ENCODE measurements at places on chromosomes 2 and 18.

- DNase-seq, result no peak
Measured at GRCh38 chr2:233773854-233774253, 4.3 kb upstream of the MROH2A start.

DNA sequence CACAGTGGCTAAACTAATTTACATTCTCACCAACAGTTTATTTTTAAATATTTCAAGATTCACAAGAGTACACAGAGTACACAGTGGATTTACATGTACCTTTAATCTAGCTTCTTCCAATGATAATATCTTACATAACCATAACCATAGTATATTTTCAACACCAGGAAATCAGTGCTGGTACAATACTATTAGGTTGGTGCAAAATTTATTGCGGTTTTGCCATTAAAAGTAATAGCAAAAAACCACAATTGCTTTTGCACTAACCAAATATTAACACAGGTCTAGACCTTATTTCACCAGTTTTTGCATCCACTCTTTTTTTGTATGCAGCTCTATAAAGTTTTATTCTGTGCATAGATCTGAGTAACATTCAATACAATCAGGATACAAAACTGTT is 163.0 kb downstream of the SCG2 start:
- no peak for DNase-seq

- no peak for DNase-seq
Measured at GRCh38 chr2:191359133-191359532, 113.9 kb downstream of the MYO1B start.

- DNase-seq, result no peak
Measured at GRCh38 chr2:219912491-219912921, 285.1 kb downstream of the SLC4A3 start.

DNA sequence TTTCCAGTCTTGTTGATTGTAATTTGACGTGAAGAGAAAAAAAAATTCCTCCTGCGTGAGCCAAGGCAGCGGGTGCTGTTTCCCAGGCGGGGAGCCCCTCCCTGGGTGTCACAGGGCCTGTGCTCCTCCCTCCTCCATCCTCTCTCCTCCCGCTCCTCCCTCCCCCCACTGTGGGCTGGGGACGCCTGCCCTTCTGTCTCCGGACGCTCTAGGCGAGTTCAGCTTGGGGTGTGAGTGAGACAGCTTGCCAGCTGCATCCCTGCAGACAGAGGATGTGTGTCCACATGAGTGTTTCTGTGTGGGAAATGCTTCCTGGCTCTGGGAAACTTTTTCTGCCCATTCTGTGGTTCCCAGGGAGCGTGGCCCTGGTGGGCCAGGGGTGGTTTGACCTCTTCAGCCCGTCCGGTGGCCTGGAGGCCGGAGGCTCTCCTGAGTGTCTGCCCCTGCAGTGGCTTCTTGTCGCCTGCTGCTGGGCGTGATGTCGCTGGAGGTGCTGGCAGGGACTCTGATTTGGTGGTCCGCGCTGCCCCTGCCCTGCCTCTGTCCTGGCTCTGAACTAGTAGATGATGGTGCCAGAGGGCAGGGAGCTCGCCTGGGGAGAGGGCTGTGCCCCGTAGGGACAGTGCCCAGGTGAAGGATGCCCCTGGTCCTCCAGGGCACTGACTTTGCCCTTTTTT is 96.4 kb downstream of the USP40 start:
- no peak for DNase-seq

DNA sequence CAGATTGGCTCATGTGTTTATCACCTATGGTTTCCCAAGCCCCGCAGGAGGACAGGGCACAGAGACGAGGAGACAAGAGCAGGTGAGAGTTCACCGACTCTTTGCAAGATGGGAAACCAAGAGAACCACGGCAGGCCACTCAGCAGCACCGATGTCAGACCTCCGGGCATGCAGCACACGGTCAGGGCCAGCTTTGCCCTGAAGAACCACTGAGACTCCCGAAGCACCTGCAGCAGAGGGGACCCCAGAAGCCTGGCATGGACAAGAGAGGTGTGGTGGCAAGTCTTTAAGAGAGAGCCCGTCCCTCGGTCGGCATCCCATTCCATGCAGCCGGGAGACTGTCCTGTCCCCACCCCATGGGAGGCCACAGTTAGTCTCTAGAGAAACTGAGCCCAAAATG is 36.6 kb upstream of the TAF1B start:
- no peak for DNase-seq

DNA sequence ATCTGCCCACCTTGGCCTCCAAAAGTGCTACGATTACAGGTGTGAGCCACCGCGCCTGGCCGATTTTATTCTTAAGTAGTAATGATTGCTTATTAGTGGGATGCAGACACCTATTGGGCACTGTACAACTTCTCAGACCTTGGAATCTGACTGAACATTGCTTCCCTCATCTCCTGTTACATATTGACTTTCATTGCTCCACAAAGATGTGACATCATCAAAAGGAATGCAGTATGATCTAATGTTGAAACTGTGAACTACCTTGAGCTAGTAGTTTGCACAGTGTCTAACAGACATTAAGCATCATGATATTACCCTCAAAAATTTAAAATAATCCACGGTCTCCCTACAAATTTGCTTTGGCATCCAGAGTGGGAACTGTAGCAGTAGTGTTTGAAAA is 109.8 kb upstream of the SIX2 start:
- DNase-seq, result no peak

GRCh38 chr2:108925286-108925685 is 63.7 kb downstream of the EDAR start:
- no peak for DNase-seq

- DNase-seq, result peak; percentile 42
Measured at GRCh38 chr2:26088038-26088643, 54.3 kb downstream of the RAB10 start.

DNA sequence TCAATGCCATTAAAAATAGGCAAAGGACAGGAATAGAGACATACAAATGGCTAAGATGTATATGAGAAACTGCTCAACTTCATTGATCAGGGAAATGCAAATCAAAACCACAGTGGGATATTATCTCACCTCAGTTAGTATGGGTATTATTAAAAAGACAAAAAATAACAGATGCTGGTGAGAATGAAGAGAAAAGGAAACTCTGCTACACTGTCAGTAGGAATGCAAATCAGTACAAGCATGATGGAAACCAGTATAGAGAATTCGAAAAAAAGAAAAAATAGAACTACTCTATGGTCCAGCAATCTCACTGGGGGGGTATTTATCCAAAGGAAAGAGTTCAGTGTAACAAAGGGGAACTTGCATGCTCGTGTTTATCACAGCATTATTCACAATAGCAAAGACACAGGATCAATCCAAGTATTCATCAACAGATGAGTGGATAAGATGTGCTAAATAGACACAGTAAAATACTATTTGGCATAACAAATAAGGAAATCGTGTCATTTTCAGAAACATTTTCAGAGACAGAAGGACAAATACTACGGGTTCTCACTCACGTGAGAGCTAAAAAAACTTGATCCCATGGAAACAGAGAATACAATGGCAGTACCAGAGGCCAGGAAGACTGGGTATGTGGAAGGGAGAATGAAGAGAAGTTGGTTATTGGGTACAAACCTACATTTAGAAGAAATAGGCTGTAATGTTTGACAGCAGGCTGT is 60.6 kb downstream of the CCDC74A start:
- DNase-seq, result no peak

DNA sequence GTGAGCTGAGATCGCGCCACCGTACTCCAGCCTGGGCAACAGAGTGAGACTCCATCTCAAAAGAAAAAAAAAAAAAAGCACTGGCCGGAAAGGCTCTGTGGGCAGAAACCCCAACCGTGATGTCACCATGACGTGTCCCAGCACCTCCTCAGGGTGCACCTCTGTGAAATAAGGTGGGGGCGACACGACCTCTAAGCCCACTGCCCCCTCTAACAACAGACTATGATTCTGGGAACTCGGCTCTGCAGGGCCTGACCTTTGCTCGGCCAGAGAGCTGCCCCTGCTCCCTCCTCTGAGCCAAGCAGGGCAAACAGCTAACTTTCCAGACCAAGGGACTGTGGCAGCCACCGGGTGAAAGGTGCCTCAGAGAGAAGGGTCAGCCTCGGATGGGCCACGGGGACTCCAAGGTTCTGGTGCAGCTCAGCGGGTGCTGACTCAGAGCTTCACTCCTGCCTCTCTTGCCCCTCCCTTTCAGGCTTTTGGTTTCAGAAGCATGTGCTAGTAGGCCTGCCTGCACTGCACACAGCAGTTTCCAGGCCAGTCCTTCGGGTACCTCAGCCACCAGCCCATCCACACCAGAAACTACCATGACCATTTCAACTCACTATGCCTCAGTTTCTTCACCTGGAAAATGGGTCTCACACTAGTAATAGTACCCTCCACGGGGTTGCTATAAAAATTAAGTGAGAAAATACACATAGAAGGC is 8.0 kb downstream of the TMBIM1 start:
- DNase-seq, result peak; percentile 70

GRCh38 chr2:31778153-31778552 is 197.4 kb upstream of the SRD5A2 start:
- no peak for DNase-seq

GRCh38 chr2:112666761-112667122 is 21.0 kb downstream of the SLC20A1 start:
- DNase-seq, result no peak

- no peak for DNase-seq
Measured at GRCh38 chr2:127424598-127425520, 6.6 kb downstream of the PROC start.
